ENCODE measurements at places on chromosomes 7 and 10.
A peak's percentile ranks its signal among the peaks of the same experiment; 100 is the strongest.

- DNase-seq = no peak
Measured at GRCh38 chr10:132859084-132859855, 73.3 kb upstream of the NKX6-2 start.

GRCh38 chr7:111229916-111230315, 139.0 kb downstream of the LRRN3 start:
- DNase-seq = no peak

DNA sequence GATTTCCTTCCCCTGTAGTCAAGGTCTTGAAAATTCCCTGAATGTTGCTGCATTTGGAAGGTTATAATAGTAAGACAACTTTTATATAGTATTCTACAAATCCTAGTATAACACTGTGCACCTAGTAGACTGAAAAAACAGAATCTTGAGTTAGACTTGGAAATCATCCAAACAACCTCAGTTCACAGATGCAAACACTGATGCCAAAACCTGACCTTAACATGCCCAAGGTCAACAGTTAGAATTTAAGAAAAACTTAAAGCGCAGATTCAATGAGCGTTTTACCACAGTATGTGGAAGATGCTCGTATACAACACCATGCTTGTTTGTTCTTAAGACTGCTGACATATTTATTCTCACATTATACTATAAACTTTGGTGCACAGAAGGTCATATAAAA, 3.0 kb downstream of the PIP4K2A start:
- no peak for DNase-seq

DNA sequence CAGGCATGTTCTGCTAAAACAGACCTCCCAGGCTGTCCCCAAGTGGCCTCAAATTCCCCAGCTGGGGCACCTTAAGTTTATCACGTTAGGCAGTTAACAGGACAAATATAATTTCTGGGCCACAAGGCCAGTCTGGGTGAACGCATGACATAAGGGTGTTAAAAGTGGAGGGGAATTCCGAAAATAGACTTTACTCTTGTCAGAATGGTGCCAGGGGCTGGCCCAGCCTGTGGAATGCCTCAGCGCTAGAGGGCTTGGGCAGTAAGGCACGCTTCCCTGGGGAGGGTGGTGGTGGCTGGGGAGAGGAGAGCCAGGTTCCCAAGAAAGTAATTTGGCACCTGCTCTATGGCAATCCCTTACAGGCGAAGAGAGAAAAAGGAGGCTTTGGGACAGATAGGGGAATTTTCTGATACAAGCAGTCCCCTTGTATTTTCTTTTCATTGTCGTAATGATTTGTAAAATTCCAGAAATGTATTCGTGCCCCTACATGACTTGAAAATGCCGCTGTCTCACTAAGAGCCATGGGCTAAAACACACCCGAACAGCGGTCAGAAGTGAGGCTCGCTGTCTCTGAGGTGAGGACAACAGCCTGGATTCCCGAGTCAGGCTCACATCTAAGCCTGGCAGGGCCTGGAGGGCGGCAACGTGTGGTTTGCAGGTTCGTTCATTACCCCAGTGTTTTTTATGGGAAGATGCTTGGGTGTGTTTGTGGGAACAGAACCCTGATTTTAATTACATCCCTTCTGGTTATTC, 463.2 kb upstream of the GALNT17 start:
- no peak for DNase-seq

DNA sequence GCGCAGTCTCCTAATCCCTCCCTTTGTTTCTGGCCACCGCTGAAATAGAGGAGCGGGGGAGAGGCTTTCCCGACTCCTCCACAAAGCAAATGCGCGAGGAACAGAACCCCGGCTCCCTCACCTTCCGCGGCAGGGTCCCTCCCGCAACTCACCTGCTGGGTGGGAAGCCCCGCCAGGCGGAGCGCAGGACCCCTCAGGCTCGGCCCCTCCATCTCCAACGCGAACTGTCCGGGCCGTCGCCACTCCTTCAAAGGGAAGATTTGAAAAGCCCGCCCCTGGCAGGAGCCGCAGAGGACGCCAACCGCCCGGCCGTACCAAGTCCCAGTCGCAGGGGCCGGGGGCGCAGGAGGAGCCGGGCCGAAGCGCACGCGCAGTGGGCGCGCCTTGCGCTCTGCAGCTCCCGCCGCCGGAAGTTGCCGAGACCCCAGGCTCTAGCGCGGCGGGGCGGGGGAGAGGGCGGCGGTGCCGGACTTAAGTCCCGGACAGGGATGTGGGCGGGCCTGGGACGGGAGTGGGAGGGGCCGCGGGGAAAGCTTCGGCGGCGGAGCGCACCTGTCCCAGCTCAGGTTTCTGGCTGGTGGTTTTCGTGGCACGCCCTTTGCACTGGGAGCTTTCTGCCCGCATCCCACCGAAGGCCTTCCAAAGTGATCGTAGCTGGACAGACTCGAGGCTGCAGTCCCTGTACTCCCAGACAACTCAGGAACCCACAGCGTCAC, at the start of gene RTKN2:
Gene RTKN2 (minus strand): TSS at position 446 of the 716 bp plus-strand sequence. CDS start 234 bp downstream, at position 212.
- DNase-seq = peak; percentile 71

GRCh38 chr7:67875558-67875957, 878.9 kb downstream of the TYW1 start:
- DNase-seq = no peak

- no peak for DNase-seq
Measured at GRCh38 chr7:23335136-23335535, 36.0 kb downstream of the MALSU1 start.

DNA sequence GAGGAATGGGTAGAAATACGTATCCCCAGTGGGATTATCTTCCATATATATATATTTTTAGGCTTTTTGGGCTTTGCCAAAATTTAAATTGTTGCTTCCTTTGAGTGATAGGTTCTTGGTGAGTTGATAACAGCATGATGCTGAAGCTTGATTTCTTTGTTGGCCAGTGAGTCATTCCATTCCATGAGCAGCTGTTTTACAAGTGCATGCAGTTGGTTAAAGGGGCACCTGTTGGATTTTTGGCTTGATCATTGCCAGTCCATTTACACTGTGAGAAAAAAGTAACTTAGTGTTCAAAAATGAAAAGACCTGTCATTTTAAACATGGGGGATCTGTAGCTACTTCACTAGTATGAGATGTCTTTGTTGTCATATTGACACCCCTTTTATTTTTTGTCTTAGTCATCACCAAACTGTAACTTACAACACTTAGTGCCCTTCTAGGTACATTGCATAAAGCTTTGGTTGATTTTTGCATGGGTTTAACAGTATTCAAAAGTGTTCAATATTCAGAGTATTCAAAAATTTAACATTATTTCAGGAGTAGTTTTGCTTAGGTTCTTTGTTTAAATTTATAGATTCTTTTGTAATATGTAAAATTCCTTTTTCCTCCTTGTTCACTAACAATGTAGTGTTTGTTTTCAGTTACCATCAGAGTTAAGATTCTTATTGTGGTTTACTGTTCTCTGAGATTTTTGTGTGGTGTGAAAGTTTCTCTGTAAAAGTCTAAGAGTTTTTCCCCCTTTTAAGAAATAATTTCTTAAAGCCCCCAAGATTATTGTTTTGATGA, 8.8 kb downstream of the AKAP9 start:
- no peak for DNase-seq

DNA sequence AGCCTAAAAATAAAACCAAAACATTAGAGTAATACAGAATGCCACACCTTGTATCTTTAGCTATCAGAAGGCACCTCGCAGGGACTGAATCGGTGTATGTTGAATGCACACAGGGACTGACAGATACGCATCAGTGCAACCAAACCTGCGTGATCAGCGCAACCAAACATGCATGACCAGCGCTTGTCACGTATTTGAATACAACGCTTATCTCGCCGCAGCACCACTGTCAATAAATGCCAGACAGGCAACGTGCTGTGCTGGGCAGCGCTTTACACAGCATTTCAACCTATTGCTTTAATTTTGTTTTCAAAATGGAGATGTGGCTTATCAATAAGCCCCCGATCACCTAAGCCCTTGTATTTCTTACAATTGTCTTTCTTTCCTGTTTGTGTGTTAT, 242.4 kb downstream of the SFMBT2 start:
- no peak for DNase-seq

DNA sequence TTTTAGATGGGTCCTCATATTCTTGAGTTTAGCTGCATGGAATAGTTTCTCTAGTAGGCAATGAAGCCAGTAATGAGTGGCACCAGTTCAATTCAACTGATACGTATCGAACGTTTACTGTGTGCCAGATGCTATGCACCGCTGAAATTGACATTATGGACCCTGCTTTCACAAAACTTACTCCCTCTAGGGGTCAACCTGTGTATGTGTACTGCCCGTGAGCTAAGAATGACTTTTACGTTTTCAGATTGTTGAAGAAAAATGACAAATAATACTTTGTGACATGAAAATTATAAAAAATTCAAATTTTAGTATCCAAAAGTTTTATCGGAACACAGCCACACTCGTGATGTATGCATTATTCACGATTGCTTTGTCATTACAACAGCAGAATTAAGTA, 95.5 kb downstream of the ZMYND11 start:
- DNase-seq = no peak

DNA sequence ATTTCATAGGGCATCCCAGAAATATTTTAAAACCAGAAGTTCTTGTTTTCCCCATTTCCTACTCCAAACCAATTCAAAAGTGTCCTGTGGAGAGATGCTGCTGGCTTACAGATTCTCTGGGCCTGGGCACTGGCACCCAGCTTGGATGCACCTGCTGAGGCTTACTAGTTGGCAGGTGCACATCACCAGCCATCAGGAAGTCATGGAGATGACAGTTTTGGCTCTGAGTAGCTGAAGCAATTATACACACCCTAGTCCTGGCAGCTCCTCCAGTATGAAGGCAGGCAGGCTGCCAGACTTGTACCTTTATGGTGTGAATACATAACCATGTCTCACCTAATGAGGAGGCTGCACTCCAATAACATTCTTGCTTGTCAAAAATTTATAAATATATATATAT, 276.6 kb upstream of the GHITM start:
- no peak for DNase-seq

- DNase-seq = no peak
Measured at GRCh38 chr10:104069613-104070012, 16.1 kb downstream of the COL17A1 start.

DNA sequence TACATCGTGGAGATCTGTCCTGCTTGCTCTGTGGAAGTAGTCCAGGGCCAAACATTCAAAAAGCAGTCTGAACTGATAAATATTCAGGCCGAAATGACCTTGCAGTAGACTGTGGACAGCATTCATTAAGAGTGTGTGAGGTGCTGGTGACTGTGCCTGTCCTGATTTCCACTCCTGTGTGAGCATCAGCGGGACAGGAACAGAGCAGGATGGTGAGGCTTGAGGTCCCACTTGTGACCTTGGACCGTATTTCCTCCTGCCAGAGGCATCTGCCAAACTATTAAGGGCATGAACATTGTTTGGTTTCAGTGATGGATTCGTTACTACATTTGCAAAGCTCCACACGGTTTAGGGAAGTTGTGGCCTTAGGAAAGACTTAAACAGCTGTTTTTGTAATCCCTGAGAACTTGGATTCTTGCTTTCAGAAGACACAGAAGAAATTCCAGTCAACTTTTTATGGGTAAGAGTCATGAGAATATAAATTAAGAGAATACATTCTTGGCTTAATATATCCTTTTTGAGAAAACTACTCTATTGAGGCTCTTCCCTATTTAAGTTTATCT, 32.8 kb downstream of the CCNY start:
- no peak for DNase-seq

DNA sequence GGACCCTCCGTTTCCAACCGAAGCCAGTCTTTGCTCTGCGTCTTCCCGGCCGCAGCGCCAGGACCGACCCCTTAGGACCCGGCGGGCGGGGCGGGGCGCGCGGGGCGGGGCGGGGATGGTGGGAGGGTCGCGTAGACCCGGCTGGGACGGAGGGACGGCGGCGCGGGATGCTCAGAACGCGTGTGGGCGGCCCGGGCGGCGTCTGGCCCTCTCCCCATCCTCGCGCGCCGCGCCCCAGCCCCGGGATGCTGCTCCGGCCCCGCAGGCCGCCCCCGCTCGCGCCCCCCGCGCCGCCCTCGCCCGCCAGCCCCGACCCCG, at the start of gene UTF1:
Gene UTF1 (plus strand): TSS at position 174 of the 318 bp plus-strand sequence. CDS start 72 bp downstream, at position 246.
- no peak for DNase-seq

GRCh38 chr7:105261689-105262088, 127.0 kb downstream of the SRPK2 start:
- DNase-seq = peak; percentile 19

- no peak for DNase-seq
Measured at GRCh38 chr10:19931894-19932590, 115.8 kb downstream of the PLXDC2 start.

DNA sequence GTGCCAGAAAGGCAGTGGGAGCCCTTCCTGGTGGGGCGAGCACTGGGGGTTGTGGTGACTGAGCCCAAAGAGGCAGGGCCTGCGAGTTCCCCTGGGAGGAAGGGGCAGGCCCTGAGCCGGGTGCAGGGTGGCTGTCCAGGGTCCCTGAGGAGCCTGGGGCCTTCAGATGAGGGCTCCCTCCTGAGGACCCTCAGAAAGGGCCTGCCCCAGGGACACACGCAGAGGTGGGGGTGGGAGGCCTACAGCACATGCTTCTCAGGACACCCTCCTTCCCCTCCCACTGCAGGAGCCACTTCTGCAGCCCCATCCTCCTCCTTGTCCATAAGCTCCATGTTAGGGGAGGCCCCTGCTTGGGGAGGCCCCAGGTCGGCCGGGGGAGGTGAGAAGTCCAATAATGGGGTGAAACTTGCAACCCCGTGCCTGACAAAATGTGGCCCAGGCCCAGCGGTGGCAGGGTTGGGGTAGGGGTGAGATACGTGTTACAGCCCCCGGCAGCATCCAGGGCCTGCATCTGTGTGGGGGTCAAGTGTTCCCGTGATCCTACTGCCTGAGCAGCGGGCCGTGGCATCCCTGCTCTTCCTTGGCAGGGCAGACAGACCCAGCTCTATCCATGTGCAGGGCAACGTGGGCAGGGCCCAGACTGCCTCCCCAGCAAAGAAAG, 31.8 kb upstream of the RET start:
- DNase-seq = no peak
